Stimulated activated CD4-positive, alpha-beta T cell treated with anti-CD3 and anti-CD28 coated beads, Interleukin-1b, Interleukin-23, amount 100 ng/mL, for 24 hours (primary cell): ENCODE measurements at places on chromosomes 7 and 10.
A peak's percentile ranks its signal among the peaks of the same experiment; 100 is the strongest.

DNA sequence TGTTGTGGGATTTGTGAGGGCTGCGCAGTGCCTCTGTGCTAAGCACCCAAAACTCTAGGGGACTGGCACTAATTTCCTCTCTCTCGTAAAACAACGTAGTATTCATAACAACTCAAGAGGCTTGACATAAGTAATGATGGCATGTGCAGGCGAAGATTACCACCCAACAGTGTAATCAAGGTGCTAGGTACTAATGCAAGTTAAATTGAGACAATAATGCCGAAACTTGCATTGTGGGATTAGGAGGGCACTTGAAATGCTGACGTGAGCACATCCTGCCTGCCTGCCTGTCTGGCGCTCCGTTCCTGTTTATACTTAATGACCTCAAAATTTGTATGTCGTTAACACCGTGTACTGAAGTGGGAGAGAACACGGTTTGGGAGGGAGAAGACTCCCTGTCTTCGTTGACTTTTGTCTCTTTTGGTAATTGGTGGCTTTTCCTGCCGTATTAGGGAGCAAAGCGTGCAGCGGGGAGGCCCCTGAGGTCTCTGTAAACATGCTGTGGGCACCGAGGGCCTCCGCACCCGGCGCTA is 139.0 kb downstream of the MGMT start:
- DNase-seq, result no peak

- DNase-seq, result peak; percentile 36
Observed at GRCh38 chr7:100604028-100604975, 2.1 kb downstream of the PCOLCE start.

DNA sequence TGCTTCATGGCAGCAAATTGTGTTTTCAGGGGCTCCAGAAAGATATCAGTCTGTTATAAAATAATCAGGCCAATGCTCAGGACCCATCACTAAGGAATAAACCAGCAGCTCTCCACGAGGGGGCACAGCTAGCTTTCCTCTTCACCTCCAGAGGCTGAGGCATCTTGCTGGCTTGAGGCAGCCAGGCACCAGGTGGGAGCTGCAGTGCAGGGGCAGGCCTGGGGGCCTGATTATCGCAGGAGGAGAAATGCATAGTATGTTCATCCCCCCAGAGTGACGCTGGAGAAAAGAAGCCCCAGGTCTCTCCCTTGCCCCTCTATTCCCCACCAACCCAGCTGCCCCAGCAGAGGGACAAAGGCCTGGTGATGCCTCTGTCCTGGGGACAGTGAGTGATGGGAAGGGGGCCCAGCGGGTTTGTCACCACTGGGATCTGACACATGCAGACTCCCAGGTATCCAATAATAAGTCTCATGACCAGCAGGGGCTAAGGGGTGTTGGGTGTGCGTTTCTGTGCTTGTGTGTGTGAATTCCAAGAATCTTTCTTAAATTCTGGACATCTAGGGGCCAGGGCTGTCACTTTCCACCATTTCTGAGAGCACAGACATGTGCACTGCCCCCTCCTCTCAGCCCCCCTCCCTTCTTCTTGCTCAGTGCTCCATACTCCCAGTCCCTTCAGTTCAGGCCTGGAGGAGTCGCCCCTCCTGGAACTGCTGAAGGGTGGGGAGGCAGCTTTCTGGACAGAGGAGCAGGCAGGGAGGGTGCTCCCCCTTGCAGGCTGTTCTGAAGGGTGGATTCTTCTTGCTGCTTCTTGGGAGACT is 128.1 kb upstream of the FAM20C start:
- no peak for DNase-seq

DNA sequence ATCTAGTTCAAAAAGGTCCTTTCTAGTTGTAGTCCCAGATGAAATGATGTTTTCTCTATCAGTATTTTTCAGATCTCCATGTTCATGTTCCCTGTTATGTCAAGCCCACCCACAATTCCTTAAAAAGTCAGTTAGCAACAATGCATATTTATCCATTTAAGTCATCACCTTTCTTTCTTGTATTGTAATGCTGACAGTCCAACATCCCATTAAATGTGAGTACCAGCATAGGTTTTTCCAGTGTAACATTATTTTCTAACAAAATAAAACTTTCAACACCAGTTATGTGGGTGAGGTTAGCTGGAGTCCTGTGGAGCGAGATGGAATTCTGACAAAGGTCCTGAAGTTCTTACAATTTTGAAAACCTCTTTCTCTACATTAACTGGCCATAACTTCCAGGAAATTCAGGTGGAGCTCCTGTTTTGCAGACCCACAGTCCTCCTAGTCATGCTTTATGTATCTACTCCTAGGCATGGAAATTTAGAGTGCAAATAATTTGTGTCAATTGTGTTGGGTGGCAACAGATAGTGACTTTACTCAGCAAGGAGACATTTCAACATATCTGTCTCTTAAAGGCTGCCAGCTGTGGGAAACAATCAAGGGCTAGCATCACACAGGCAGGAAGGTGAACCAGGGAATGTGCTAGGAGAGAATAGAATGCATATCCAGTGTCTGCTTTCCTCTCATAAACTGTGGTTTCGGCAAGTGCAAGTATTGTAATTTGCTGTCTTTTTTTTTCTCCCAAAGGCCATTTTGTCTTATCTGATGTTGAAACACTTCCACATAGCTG is 162.6 kb downstream of the MTERF1 start:
- no peak for DNase-seq

GRCh38 chr10:72503241-72503640 is 122.6 kb downstream of the MICU1 start:
- no peak for DNase-seq
